ENCODE measurements at places on chromosomes 7 and 10.

DNA sequence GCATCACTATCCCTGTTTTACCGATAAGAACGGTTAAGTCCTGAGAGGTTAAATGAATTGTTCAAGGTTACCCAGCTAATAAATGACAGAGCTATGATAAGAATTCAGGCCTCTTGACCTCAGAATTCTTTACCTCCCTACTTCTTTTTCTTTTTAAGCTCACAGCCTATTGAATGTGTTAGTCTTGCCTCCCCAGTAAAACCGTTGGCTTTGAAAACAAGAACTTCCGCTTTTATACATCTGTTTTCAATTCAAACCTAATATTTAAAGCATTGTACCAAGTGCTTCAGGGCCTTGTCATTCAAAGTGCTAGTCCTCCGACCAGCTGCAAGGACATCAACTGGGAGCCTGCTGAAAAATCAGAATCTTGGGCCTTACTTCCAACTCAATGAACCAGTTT lies 15.6 kb downstream of the SEC31B start:
- no peak for DNase-seq

- no peak for DNase-seq
These were observed 8.8 kb upstream of the INTS1 start for GRCh38 chr7:1512781-1513656.

DNA sequence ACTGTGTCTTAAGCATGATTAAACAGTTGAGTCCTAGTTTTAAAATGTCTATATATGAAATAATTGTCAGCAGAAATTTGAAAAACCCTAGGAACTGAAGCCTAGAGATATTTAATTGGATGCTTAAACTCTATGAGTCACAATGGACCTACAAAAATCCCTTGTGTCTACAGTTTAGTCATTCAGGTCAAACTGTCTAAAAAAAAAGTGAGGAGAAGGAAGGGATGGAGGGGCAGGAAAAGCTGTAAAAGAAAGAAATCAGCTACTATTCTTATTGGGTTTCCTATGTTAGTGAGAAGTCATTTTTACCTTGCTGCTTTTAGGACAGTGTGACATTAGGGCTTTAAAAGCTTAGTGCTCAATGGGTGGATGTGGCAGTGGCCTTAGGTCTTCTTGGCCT lies 406.1 kb upstream of the FZD8 start:
- DNase-seq = no peak

GRCh38 chr7:104862719-104863118 lies 151.3 kb upstream of the KMT2E start:
- no peak for DNase-seq

DNA sequence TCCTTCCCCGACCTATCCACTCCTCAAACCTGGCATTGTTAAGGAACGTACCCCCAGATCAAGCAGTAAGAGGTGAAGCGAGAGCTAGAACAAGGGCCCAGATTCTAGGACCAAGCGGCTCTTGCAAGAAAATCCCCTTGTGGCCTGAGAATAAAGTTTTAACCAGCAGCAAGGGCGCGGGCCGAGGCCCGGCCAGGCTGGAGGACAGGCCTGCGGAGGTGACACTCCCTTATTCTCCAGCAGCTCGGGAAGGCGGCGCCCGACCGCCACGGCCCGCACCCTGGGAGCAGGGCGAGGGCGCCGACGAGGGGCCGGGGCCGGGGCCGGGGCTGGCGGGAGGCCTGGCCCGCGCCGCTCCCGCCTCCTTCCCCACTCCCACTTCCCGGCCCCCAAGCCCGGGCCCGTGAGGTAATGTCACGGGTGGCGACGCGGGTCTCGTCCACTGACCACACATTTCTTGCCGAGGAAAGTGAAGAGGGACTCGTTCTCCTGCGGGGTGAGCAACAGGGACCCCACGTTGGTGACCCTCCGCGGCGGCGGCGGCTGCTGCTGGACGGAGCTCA lies 551 bp downstream of the WASL start:
- no peak for DNase-seq

GRCh38 chr10:13189961-13190360 lies 28.6 kb downstream of the MCM10 start:
- no peak for DNase-seq

GRCh38 chr7:30278376-30278775 lies 6.0 kb upstream of the ZNRF2 start:
- DNase-seq = no peak

DNA sequence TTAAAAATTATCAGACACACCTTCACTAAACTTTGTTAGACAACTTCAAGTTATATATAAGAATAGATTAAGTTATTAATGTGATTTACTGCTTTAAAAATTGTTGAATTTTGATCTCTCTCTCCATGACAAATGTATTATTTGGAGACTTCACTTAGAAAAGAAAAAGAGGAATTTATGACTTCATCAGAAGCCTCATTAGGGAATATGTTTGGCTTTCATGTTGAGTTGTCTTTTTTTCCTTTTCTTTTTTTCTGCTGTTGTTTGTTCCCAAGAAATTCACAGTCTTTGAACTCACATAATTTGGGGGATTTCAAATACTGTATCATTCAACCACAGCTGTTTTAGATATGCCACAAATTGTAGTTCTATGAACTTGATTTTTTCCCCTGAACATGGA lies 149.5 kb downstream of the PPP1R9A start:
- no peak for DNase-seq

DNA sequence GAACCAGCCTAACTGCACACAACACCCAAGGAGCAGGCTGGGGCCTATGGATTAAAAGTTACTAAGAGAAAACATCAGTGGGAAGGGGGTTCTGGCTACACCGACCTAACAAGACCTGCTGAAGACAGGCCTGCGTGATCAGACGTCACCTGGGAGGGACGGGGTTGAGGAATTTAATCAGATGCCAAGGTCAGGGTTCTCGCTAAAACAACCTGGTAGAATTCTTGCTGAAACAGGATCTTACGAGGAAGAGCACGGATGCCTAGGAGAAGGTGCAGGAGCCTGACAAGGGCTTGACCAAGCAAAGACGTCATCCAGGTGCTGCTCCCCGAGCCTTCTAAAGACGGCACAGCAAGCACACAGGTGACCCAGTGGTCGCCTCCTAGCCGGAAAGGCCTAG lies 1.6 kb downstream of the IDI2 start:
- DNase-seq = no peak

DNA sequence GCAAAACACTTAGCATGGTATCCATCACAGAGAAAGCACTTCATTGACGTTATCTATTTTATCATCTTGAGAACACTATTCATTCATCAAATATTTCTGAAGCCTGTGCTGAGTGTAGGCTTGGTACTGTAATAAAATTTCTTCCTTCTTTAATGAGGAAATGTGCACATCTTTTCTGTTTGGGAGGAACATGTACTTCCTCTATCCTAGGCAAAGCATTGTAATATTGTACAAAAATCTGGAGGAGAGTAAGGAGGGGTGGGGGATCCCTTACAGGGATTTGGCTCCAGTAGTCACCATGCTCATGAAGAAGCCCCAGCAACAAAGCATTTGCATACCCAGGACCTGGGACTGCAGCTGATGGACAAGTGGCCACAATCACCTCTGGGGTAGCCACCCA lies 39.9 kb upstream of the SORCS3 start:
- no peak for DNase-seq

- DNase-seq = no peak
These were observed 357.3 kb downstream of the BBS9 start for GRCh38 chr7:33486633-33487032.

DNA sequence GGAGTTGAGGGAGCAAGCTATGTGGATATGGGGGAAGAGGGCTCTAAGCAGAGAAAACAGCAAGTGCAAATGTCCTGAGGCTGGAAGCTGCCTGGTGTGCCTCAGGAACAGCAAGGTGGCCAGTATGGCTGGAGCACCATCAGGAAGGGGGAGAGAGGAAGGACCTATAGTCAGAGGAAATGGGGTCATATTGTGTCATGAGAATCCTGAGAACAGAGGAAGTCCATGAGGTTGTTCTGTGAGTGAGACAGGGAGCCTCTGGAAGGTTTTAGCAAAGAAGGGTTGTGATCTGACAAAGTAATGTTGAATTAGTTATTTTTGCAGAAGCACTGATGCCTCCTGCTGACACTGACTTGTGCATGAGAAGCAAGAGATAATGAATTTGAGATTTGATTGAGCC lies 204.3 kb downstream of the PTEN start:
- DNase-seq = no peak

DNA sequence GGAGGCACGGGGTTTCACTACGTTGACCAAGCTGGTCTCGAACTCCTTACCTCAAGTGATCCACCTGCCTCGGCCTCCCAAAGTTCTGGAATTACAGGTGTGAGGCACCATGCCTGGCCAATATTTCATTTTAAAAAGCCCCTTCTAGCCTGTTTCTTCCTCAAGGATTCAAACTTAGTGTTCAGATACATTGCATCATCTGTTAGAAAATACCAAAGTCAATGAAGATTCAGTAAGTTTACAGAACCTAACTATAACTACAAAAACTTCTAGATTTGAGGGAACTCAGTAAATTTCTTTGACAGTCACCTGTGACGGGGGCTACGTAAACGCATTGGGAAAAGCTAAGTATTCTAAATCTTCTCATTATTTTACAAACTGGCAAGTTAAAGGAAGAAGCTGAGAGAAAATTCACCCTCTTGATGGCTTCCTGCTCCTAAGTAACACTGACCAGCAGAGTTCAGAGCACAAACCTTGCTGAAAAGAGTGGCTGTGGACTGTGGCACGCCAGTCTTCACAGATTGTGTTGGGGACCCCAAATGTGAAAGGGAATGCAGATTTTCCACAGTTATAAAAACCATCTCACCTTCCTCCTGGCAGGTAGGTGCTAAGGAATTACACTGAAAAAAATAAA lies 162.2 kb downstream of the PKD1L1 start:
- DNase-seq = no peak

DNA sequence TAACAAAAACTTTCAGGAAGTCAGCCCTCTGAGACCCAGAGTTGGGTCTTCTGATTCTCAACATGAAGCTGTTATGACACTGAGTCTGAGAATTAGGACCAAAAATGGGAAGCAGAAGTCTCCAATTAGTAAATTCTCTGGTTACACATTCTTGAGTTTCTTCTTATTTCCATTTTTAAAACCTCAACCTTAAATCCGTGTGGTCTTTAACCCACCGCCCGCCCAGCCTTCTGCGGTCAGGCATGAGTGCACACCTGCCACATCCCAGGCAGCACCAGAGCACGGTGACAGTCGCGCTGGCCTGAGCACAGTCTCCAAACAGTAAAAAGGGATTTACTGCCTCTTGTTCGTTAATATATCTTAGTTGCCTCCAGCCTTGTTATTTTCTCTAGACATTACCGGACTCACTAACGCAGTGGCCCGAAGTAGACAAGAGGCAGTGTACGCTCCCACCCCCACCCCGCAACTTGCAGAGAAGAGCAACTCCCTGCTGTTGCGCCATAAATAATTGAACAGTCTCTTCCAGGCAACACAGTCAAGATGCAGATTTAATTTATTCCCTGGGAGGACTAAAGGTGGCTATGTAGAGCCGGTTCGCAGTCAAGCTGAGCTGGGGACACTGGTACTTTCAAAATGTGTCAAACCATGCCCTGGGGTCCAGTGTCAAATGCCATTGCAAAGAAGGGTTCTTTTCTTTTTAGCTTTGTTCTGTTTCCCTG lies 147.0 kb upstream of the CELF2 start:
- no peak for DNase-seq

DNA sequence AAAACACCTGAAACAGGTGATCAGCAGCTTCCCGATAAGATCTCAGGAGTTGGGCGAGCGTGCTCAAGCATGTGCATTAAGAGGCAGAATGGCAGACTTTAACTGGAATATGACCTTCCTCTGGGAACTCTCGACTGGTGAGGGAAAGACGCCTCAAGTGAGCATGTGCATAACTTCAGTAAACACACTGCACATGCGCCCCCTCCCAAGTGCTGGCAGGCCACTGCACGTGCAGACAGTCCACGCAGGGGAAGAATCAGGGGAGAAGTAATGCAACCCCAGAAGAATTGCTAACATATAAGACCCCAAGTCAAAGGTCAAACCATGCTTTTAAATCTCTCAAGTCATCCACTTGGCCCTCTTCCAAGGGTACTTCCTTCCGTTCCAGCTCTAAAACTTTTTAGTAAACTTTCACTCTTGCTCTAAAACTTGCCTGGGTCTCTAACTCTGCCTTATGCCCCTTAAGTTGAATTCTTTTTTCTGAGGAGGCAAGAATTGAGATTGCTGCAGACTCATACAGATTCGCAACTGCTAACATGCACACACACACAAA lies 541.0 kb downstream of the TNS3 start:
- no peak for DNase-seq

- no peak for DNase-seq
These were observed 12.1 kb downstream of the BRAT1 start for GRCh38 chr7:2542916-2543871.

GRCh38 chr10:114687459-114687858 lies 29.4 kb upstream of the ABLIM1 start:
- no peak for DNase-seq

- no peak for DNase-seq
These were observed 109.3 kb downstream of the CPEB3 start for GRCh38 chr10:92181575-92181974.

GRCh38 chr7:124752310-124752709 lies 13.3 kb downstream of the GPR37 start:
- DNase-seq = no peak

- no peak for DNase-seq
These were observed 483.1 kb downstream of the GALNT17 start for GRCh38 chr7:71615017-71615416.

GRCh38 chr7:70579397-70580097 lies 552.4 kb upstream of the GALNT17 start:
- DNase-seq = no peak

DNA sequence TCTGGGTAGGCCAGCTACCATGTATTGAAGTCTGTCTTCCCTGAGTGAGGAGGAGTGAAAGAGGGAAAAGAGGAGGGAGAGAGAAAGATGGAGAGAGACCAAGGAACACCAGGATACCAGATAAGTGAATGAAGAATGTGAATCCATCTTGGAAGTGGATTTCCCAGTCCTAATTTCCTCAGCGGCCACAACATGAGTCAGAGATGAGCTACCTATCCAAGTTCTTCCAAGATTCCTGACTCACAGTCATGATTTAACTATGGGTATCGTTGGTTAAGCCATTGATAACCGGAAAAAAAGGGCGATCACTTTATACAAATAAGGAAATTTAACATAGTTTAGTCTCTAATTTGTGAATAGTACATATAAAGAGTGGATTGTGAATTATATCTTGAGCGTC lies 561.8 kb downstream of the ATRNL1 start:
- DNase-seq = no peak

DNA sequence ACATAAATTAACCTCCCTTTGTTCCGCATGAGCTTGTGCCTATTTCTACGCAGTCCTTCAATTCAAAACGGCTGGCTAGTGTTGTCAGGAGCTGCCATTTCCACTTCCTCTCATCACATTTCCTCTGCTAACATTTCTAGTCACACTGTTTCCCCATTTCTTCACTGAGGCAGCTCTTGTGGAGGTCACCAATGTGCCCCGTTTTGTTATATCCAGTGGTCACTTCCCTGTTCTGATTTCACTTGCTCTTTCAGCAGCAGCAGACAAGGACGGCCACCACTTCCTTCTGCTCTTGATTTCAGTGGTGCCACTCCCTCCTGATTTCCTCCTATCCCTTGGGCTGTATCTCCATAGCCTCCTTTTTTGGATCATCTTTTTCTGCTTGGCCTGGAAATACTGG lies 64.8 kb upstream of the SEC61G start:
- DNase-seq = no peak

Data from NCI-H1048 (cell line).